ENCODE measurements at places on chromosomes 3 and 15. TPM values are rescaled to one million over a fixed set of nuclear protein-coding genes. Genes with fewer than 3 reads are reported as not detected.

RYR3 gene
- total RNA-seq: 1.2 TPM

ERICH6 gene
- not detected for total RNA-seq

UROC1 gene
- total RNA-seq: not detected

GRCh38 chr3:104244680-104245220, 1122.0 kb upstream of the ALCAM start:
- no peaks in the 10 kb centered on the region for H3K36me3 ChIP-seq
- no peak overlapping the region for H3K27ac ChIP-seq
- H3K4me3 ChIP-seq: no peak overlapping the region

- no peak overlapping the region for H3K27ac ChIP-seq
- H3K27me3 ChIP-seq: no peaks in the 10 kb centered on the region
- peaks cover 2% of the 10 kb centered on the region for H3K36me3 ChIP-seq
- no peak overlapping the region for H3K4me3 ChIP-seq
These were observed 36.0 kb upstream of the COLQ start for GRCh38 chr3:15557511-15557946.

- H3K4me3 ChIP-seq: no peak overlapping the region
- H3K27ac ChIP-seq: no peak overlapping the region
- DNase-seq: no peak
- no peaks in the 10 kb centered on the region for H3K27me3 ChIP-seq
- peaks cover 18% of the 10 kb centered on the region for H3K36me3 ChIP-seq
These were observed 196.8 kb downstream of the GOLGA6L6 start for GRCh38 chr15:20344601-20345400.

- H3K36me3 ChIP-seq: no peaks in the 10 kb centered on the region
- H3K27ac ChIP-seq: no peak overlapping the region
- H3K4me3 ChIP-seq: no peak overlapping the region
- no peaks in the 10 kb centered on the region for H3K4me1 ChIP-seq
These were observed 33.6 kb downstream of the TMEM45A start for GRCh38 chr3:100525753-100526612.

- H3K36me3 ChIP-seq: no peaks in the 10 kb centered on the region
- no peaks in the 10 kb centered on the region for H3K27me3 ChIP-seq
- H3K4me1 ChIP-seq: peaks cover 17% of the 10 kb centered on the region
- DNase-seq: no peak
- H3K27ac ChIP-seq: no peak overlapping the region
These were observed 44.8 kb upstream of the TLE3 start for GRCh38 chr15:70142322-70143191.

Measured in GM23338 (cell line).